D721Med (cell line): ENCODE measurements at places on chromosomes 5 and 9.
A peak's percentile ranks its signal among the peaks of the same experiment; 100 is the strongest.

DNA sequence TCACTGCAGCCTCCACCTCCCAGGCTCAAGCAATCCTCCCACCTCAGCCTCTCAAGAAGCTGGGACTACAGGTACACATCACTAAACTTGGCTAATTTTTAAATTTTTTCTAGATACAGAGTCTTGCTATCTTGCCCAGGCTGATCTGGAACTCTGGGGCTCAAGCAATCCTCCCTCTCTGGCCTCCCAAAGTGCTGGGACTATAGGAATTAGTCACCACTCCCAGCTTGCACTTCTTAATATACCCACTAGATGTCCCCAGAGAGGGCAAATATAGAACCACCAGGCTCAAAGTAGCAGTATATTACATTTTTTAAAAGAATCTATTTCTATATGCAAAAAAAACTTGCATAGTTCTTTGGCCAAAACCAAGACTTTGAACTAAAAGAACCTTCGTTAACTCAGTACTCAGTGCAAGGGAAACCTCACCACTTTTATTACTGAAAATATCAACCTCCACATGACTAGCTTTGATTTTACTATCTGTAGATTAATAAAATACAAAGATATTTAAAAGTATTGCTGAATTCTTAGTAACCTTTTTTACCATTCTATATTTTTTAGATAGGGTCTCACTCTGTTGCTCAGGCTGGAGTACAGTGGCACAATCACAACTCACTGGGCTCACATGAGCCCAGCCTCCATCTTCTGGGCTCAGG is 25.8 kb upstream of the HSD17B3 start:
- peak; percentile 41 for DNase-seq

- DNase-seq: no peak
Observed at GRCh38 chr5:173839117-173839713, 48.9 kb upstream of the CPEB4 start.

DNA sequence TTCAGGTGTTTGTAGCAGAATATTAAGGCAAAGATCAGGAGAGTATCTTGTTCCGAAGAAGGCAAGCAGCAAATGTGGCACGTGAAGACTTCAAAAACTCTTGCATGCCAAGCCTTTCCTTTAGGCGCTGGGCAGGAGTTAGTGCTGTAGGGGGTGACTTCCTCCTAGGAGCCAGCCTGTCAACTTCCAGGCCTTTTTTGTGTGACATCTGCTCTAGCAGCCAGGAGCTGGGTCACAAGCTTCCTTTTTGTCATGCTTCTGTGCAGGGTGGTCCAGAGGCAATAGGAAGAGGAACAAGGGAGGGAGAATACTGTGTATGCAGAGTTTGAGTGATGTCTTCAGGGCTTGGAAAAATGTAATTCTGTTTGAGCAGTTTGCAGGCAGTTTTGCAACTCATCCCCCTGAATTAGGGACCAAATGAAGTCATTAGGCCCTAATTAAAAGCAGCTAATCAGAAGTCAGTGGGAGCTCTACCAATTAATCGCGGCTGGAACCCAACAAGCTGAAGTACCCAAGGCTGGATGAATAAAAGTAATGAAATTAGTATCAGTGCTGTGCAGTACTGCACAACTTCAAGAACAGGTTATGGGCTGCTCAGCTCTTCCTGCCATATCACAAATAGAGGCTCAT is 53.5 kb downstream of the TLR4 start:
- DNase-seq: no peak

GRCh38 chr9:4946937-4947336 is 38.1 kb upstream of the JAK2 start:
- DNase-seq: no peak

- no peak for DNase-seq
Observed at GRCh38 chr5:151477101-151477500, 29.7 kb downstream of the SLC36A1 start.

GRCh38 chr5:111810112-111810511 is 53.1 kb upstream of the NREP start:
- DNase-seq: no peak

GRCh38 chr5:136062366-136063274 is 33.8 kb downstream of the TGFBI start:
- DNase-seq: no peak

- no peak for DNase-seq
Observed at GRCh38 chr5:151770383-151771258, 1.1 kb upstream of the G3BP1 start.

- DNase-seq: no peak
Observed at GRCh38 chr5:81230416-81230815, 2.7 kb upstream of the CKMT2 start.

GRCh38 chr5:4987431-4987830 is 152.7 kb upstream of the ADAMTS16 start:
- no peak for DNase-seq

GRCh38 chr5:113042491-113043243 is 66.1 kb downstream of the DCP2 start:
- no peak for DNase-seq

DNA sequence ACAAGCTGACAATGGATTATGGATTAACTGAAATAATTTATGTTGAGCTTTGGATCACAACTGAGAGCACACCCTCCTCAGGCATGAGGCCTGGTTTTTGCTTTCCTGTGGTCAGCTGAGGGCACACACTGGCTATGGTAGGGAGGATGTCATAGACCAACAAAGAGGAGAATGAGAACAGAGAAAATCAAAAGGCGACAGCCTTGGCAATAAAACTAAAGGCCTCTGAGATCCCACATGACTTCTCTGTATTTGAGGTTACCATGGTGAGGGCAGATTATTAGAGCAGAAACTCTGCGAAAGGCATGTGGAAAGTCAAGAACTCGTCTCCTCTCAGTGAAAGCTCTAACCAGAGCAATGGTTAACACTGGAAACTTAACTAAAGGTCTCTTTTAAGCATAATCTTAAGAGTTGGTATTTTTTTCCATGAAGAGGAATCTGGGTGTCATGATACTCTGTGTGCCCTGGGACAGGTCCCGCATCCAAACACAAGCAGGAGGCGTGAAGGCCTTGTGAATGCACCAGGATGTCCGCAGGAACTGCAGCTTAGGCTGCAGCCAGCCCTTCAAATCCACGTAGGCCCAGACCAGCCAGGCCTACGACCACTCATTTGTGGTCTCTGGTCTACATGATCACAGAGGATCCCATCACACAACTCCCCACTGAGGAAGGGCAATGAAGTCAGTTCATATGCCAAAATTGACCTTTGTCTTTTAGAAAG is 12.4 kb upstream of the MEIKIN start:
- DNase-seq: no peak

DNA sequence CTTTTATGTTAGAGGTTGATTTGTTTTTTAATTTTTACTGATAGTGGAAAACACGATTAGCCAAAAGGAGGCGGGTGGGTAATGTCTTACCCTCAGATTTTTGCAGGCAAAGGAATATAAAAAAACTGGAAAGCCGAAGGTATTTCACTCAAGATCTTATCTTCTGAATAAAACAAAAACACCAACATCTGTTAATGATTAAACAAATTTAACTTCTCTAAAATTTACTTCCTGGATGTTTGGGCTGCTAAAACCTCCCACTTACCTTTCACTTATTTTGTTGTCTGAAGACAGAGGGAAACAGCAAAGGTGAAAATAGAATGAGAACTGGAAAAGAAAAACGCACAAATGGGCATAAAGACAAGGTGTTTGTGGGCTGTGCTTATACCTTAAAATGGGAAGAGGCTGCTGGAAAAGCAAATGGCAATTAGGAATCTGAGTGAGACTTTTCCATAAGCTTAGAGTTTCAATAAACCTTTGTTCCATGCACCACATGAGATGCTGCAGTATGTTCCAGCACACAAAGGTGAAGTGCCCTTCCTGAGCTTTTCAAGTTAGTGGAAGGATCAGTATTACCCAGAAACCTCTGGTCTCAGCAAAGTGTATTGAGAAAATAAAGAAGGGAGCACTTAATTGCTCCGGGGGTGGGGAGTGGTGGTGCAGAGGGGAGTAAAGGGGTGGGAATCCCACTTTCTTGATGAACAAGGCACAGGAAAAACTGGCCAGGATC is 298.3 kb downstream of the BNC2 start:
- DNase-seq: no peak

GRCh38 chr5:174305241-174305681 is 259.8 kb downstream of the NSG2 start:
- no peak for DNase-seq

DNA sequence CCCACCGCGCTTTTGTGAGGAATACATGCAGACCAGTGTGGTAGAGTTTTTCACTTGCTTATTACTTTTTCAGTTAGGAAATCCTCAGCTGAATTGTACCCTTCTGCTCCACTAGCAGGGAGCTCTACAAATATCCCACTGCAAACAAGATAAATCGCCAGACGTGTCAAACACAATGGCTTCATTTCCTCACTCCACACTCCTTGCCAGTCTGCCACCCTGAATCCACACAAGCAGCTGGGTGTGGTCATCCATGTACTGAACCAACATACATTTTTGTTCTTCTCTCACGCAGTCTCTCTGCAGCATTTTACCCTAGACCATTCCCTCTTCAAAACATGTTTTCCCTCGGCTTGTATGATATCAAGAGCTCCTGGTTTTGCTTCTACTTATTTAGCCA is 3.7 kb upstream of the ROR2 start:
- no peak for DNase-seq

GRCh38 chr5:149745-150485 is 41.4 kb upstream of the LRRC14B start:
- no peak for DNase-seq

DNA sequence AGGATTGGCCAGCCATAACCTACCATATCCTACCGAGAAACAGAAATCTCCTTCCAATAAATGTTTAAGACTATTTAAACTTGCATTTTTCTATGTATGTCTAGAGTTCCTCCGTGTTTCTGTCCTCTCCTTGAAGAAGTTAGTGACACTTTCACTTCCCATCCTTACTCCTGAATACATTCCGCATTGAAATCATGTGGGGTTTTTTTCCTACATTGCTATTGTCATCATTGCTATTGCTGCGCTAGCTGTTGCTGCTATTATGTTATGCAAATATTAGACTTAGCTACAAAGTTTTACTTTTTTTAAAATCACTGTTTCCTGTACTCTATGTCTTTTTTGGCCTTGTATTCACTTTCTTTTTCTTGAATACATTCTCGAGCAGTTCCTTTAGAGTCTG is 83.3 kb upstream of the NEK6 start:
- DNase-seq: no peak

DNA sequence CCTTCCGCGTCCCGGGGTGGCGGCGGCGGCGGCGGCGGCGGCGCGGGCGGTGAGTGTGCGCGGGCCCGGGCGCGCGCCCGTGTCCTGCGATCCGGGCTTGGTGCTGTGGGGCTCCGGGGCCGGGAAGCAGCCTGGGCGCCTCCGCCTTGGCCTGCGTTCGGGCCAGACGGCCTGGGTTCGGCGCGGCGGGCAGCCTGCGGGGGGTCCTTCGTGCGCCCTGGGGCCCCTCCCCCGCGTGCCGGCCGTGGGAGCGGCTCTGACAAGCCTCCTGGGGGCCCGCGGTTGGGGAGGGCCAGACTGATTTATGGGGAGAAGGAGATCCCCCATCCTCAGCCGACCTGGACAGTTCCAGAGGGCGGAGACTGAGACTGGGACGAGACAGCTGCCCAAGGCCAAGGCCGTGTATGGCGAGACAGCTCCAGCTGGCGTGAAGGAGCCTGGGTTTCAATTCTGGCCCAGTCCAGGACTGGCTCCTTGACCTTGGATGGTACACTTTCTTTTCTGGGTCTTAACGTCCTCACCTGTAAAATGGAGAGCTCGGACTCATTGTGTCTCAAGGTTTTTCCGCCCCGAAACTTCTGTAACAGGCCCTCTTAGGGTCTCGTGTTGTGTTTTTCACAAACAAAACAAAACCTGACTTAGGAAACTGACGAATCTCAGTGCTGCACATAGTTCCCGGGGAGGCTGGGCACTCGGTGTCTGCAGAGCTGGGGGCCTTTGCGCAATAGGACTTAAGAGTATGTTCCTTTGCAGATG is 603 bp downstream of the TMEM268 start:
- DNase-seq: peak; percentile 30

DNA sequence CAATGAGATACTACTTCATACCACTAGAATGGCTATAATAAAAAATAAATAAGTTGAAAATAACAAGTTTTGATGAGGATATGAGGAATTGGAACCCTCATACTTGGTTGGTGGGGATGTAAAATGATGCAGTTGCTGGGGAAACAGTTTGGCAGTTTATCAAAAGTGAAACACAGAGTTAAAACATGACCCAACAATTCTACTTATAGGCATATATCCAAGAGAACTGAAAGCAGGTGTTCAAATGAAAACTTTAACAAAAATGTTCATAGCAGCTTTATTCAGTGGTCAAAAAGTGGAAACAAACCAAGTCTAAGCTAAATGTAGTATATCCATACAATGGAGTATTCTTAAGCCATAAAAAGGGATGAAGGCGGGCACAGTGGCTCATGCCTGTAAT is 13.1 kb upstream of the LHFPL2 start:
- DNase-seq: no peak

DNA sequence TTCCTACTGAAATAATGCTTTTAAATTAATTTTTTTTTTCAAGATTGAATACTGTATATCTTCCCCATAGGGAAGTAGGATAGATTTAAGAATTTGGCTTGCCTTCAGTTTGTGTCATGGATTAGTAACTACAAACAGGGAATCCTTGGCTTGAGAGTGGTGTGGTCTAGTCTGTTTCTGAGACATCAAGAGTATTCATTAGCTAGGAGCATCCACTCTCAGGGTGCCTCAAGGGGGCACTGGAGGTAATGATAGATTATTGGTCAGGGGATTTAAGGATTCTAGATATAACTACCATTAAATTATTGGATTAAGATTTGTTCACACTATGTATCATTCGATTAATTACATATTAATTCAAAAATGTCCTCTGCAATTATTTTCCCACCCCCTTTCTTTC is 91.8 kb upstream of the TXNDC8 start:
- no peak for DNase-seq

DNA sequence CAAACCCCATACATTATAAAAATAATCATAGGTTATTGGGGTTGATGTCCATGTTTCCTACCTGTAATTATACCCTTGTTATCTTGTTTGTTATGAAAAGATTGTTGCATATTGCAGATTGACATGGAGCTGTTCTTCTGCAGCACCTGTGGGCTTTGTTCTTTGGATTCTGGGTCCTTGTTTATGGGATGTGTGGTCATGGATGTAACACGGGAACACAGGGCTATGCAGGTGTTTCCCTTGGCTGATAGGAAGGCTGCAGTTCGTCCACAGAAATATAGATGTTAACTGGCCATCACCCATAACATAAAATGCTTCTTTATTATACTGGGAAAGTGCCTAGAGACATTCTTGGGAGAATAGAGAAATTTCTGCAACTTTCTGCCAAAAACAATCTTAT is 77.9 kb downstream of the FBXL7 start:
- DNase-seq: no peak
